NCI-H146 (cell line): ENCODE measurements at places on chromosomes 2 and 18.

- DNase-seq: no peak
Observed at GRCh38 chr2:42914314-42914713, 121.9 kb upstream of the HAAO start.

DNA sequence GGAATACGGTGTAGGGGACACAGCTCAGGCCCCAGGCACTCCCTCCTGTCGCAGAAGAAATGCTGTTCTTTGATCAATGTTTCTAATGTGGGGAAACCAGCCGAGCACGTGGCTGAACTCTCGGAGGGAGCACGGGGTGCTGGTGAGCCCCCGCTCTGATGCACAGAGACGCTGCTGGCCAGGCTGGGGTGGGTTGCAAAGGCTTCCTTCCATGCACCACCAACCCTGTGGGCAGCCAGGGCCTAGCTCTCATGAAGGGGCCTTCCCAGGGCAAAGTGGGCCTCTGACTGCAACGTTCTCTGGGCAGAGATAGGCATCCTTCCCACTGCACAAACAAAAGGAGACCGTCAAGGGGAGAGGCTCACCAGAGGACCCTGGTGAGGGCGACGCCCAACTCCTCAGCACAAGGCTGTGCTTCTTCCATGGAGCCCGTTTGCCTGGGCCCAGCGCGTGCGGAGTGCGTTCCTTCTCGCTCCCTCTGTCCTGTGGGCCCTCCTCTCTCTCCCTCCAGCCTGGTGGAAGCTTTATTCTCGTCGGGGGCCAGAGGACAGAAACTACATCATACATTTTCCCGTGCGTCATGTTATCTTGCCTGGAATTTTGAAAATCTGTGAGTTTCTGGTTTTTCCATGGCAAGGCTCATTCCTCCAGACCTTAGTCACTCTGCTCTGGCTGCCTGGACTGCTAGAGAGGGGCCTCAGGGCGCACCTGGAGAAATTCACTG is 61.1 kb upstream of the SP3 start:
- DNase-seq: no peak

- no peak for DNase-seq
Observed at GRCh38 chr2:179770029-179770428, 91.4 kb downstream of the ZNF385B start.

GRCh38 chr18:4755848-4756247 is 300.7 kb upstream of the DLGAP1 start:
- no peak for DNase-seq

DNA sequence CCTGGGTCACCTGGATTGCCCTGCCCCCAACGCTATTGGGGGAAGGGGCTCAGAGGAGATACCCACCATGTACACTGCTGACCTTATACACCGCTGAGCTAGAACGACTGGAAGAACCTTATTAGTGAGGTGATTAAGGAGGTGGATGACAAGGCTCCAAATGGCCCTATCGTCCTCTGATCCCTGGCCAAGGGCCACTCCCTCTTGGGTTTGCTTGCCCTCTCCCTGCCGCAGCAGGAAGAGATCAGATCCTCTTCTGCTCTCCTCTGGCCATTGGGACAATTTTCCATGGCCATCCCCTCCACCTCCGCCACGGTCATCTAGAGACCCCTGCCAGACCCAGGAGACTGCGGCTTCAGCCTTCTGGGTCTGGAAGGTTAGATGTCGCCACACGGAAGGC is 1.2 kb downstream of the ZNF514 start:
- DNase-seq: peak; percentile 44

- peak; percentile 88 for DNase-seq
Observed at GRCh38 chr2:193693758-193694157, 1499.0 kb upstream of the TMEFF2 start.

DNA sequence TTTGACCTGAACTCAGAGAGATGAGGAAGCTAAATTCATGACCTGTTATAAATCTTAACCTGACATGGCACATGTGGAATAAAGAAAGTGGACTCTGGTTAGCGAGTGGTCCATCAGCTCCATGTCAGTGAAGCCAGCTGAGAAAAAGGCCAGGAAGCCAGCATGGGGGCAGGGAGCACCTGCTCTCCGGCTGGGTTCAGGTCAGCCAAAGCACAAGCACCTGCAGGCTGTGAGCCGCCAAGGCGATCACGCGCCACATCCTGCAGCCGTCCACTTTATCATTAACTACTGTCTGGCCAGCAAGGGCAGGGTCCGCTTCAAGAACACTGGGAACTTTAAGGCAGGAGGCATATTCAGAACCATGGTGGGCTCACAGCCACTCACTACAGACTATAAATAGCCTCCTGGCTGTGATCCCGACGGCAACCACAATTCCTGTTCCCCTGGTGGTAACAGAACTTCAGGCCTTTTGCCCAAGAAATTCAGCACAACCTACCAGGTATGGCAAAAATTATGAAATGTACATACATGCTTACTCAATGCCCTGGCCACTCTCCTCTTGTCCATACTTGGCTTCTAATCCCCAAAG is 35.5 kb downstream of the ACVR1 start:
- DNase-seq: peak; percentile 83

- DNase-seq: peak; percentile 82
Observed at GRCh38 chr2:68319398-68320117, at the start of gene CNRIP1. CNRIP1 (minus strand) TSS chr2:68319949; CDS start chr2:68319400, 549 bp downstream.

DNA sequence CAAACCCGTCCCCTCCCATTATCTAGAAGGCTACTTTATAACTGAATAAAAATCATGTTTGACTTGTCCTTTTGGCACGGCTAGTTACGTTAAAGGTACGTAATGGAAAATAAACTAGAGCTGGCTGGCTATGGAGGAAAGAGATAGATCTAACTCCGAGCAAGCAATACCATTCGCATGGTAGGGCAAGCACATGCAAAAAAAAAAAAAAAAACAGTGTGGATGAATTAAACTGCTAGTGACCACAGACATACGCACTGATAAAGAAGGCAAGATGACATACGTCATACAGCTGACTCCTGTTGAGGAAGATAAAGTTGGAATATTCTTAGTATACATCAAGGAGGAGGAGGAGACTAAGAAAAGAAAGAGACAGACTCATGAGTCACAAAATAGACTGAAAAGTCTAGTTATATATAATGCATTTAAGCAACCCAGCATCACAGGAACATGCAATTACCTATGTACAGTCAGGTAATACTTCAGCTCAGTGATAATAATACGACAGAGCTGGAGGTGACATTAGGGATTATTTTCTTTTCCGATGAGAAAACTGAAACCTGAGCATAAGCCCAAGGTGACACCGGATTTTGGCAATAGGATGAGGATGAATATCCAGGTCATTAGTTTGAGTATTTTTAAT is 37.9 kb upstream of the NARS1 start:
- DNase-seq: no peak
